Kidney capillary endothelial cell (primary cell): ENCODE measurements at places on chromosomes 2 and 18.
A peak's percentile ranks its signal among the peaks of the same experiment; 100 is the strongest.

DNA sequence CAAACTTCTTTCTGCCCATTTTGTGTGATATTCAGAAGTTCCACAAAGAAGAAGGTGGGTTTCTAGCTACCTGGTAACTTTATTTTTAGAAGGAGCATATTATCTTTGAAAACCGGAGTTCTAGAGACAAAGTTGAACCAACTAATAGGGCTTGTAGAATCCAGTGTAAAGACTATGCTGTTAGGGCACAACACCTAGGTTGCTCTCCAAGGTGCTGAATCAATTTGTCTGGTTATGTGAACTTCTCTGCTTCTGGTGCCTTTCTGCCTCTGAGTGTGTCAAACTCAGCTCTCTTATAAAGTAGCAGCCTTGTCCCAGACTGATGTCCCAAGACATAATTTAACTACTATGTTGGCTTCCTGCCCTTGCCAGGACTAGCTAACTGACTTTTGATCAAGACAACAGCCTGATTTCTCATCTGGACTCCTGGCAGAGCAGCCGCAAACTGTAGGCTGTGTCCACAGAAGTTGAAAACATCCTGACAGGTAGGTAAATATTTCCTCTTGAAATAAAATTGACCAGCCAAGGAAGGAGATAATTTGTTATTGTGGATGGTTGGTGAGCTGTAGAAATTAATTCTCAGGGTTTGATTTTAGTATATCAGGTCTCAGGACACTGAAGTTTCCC lies 119.4 kb downstream of the CYRIA start:
- peak; percentile 48 for DNase-seq

GRCh38 chr18:46462523-46462922 lies 194.5 kb downstream of the LOXHD1 start:
- no peak for DNase-seq

DNA sequence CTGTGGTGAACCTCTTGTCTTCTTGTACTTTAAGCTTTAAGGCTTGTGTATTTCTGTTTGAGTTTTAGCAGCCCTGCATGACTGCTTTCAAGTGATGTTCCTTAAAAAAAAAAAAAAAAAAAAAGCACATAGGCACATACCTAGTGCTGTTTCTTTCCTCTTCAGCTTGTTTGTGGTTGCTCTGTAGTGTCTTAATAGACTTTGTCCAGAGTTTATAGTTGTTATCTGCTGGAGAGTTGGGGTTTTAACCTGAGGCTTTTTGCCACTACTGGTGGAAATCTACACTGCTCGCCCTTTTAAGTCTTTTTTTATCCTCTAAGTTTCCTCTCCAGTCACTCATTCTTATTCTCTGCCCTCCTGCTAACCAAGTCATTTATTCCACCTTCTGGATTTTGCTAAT lies 34.5 kb downstream of the AGFG1 start:
- no peak for DNase-seq

DNA sequence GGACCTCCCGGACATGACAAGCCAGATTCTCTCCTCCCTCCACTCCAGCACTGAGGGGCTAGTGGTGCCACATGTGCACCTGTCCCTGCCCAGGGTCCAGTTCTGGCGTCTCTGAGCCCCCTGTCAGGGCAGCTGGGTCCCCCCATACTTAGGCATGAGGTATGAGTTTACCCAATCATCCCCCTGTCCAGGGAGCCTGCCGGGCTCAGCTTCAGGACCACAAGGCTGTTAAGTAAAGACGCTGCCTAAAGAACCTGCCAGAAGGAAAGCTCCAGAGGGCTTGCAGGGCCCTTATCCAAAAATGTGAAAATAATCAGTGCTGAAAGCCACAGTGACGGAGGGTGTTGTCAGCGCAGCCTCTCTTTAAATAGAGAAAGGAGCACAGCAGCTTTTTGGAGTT lies 40.0 kb downstream of the SH3BP4 start:
- DNase-seq = no peak

DNA sequence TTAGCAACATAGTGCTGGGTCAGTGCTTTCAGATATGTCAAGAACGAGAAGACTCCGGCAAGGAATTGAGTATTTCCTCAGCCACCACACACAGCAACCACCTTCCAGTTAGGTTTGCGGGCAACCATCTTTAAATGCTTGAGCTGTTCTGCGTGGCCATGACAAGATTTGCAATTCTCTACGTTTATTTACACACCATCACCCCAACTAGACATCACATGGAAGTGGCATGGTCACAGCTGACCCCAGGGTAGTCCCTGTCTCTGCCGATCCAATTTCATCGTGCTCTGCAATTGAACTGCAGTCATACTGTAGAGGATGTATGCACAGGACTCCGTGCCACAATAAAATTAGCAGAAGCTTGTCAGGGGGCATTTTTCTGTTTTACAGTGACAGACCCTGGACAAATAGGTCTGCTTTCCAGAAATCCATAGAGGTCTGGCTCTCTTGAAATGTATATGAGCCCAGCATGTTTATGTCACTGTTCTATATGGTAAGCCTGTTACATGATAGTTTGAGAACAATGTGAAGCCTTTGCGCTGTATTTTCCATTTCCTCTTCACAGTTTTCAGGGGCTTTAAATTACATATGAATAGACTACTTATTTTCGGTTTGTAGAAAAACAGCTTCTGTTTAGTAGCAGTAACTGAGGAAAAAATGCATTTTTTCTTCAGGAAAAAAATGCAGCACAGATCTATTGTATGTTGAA lies 605.2 kb downstream of the NR4A2 start:
- no peak for DNase-seq

GRCh38 chr18:63291278-63291677 lies 28.3 kb downstream of the BCL2 start:
- DNase-seq = no peak

GRCh38 chr2:128768041-128768440 lies 449.4 kb upstream of the HS6ST1 start:
- DNase-seq = no peak

DNA sequence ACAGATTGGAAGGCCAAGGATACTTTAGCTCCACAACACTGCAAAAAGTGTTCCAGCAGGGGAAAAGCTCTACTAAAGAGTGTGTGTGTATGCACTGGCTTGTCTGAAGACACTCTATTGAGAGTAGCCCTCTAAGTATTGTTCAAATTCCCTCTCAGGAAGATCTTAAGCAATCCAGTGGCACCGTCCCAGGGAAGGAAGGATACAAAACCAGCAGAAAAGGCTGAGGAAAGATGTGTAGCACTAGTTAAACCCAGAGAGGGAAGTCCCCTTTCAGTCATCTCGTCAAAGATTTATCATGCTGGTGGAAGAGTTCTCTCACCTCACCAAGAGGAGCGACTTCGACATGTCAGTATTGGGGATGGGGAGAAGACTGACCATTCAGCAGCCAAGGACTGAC lies 50.5 kb downstream of the DHRS9 start:
- DNase-seq = no peak

- DNase-seq = no peak
Measured at GRCh38 chr2:191389288-191389687, 144.1 kb downstream of the MYO1B start.

GRCh38 chr2:14126846-14127245 lies 505.7 kb upstream of the LRATD1 start:
- no peak for DNase-seq

- DNase-seq = no peak
Measured at GRCh38 chr2:96869281-96869821, 529 bp downstream of the SEMA4C start.

- no peak for DNase-seq
Measured at GRCh38 chr2:3459185-3460015, 59.9 kb downstream of the ADI1 start.

DNA sequence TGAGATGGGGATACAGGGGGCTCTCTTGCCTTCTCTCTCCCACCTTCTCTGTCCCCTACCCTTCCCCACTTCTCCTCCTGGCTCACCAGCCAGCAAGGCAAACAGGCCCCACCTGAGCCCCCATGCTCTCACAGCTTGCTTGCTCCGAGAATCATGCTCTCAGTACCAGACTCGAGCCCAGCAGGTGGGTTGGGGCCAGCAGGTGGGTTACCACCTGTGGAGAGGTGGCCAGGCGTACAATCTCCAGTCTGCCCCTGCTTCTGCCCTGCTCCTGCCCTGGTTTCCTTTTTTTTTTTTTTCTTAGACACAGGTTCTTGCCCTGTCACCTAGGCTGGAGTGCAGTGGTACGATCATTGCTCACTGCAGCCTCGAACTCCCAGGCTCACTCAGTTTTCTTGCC lies 214.5 kb downstream of the SH3RF3 start:
- no peak for DNase-seq

GRCh38 chr2:121197369-121198091 lies 87.5 kb downstream of the TFCP2L1 start:
- DNase-seq = no peak

DNA sequence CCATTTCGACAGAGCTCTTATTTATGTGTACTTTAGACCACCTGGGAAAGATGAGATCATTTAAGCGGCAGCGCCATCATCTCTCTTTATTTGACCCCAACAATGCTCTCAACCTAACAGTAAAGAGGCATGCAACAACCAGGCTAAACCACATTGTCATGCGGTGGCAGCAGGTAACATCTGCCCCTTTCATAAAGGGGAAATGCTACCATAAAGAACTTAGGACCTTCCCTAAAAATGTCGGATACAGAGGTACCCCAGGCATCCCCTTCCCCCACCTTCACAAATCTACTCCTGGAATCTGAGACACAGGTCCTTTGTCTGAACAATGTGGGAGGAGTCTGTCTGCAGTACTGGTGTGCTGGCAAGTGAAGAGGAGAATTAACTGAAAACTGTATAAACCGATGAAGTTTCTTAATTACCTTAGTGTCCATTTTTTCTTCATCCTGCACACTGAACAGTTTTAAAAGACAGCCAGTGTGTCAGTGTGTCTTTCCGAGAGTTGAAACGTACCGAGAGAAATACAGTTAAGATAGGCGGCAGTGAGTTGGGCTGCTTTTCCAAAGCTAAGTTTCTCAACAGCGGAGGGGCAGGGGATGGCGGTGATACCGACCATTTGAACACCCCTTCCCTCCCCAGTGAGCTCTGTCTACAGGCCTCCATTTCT lies 1.9 kb downstream of the MEX3C start:
- peak; percentile 57 for DNase-seq

DNA sequence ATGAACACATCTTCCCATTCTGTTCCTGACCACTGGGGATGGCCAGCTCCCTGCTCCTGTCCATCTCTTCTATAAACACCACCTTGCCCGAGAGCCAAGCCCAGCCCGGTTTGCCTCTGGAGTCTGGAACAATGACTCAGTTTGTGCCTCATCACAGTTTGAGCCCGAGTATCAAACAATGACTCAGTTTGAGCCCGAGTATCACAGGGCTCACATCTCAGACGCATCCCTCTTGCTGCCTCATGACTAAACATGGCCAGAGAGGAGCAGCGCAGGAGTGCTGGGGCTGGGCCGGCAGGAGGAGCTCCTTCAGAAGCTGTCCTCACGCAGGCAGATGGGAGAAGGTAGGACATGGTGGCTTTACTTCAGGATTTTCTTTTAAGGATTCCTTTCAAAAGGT lies 68.7 kb downstream of the PXDN start:
- peak; percentile 85 for DNase-seq

DNA sequence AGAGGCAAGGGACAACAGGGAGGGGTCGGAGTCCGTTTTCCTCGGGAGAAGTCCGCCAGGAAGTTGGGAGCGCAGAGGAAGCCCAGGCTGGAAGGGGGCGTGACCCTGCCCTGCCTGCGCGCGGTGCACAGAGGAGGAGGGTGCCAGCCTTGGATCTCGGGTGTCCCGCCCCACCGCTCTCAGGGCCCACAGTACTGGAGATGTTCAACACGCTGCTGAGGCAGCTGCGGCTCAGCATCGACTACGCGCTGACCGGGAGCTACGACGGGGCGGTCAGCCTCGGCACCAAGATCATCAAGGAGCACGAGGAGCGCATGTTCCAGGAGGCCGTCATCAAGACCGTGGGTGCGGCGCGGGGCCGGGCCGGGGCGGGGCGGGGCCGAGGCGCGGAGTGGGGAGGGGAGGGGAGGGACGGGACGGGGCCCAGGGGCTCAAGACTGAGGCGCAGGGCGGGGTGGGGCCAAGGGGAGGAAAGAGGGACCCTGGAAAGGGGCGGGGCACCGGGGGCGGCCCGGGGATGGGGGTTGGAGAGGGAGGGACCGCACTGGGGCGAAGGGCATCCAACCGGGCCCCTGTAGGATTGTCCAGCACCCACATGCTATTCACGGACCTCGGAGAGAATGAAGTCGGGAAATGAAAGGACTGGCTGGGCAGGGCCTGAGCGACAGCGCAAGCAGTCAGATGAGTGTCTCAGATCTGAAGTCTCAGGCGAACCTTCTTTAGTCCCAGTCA lies 36.6 kb downstream of the POMC start:
- no peak for DNase-seq

- peak; percentile 26 for DNase-seq
Measured at GRCh38 chr2:209331291-209331844, 92.5 kb upstream of the MAP2 start.
